ENCODE measurements at places on chromosomes 6 and 20.

DNA sequence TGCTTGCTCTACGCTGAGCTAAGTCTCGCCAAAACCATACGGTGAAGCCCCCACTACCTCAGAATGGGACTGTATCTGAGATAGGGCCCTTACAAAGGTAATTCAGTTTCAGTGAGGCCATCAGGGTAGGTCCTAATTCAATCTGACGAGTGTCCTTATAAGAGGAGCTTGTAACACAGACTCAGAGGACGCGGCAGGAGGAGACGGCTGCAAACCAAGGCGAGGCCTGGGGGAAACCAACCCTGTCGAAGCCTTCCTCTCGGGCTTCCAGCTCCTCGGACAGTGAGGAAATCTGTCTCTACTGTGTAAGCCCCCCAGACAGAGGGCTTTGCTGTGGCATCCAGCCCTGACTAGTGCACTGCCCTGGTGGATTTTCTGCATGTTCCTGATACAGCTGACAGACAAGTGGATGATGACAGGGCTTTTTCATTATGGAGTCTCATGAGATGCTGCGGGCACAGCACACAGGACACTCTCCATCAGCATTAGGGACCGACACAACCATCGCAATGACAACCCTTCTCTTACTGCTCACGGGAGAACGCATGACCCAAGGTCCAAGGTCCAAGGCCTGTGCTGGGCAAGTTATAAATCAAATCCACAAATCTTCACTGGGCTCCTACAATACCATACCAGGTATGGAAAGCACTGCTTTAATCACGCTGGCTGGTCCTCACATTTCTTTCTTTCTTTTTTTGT is 48.2 kb downstream of the SSR1 start:
- DNase-seq: no peak

- DNase-seq: peak; percentile 24
Measured at GRCh38 chr20:56343861-56344381, 14.9 kb upstream of the FAM210B start.

DNA sequence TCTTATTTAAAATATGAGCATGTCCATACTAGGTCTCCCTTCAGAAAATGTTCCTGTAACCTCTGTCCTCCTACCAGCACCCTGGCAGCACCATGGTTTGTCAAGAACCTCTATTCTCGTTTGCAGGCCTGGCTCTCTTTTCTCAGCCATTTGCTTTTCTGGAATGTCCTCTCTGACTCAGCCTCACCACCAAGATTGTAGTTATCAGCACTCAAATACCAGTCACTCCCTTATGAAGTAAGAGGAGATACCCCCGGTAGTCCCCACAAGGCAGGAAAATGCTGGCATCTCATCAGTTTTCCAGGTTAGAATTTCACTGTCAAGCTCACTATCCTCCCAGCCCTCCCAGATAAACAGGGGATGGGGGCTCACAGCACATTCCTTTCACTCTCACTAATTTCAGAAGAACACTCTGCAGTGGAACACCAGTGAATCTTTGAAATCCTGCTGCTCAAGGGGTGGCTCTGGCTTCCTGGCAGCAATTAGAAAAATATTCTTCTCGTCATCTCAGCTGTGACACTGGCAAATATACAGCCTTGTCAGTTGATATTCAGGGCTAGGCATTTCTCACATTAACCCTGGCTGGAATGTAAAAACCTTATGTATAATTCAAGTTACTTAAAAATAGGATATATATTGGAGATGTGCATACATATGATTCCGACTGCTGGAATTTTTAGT is 129.2 kb downstream of the TBX18 start:
- DNase-seq: no peak

GRCh38 chr6:3163248-3163594 is 5.9 kb upstream of the TUBB2A start:
- no peak for DNase-seq

DNA sequence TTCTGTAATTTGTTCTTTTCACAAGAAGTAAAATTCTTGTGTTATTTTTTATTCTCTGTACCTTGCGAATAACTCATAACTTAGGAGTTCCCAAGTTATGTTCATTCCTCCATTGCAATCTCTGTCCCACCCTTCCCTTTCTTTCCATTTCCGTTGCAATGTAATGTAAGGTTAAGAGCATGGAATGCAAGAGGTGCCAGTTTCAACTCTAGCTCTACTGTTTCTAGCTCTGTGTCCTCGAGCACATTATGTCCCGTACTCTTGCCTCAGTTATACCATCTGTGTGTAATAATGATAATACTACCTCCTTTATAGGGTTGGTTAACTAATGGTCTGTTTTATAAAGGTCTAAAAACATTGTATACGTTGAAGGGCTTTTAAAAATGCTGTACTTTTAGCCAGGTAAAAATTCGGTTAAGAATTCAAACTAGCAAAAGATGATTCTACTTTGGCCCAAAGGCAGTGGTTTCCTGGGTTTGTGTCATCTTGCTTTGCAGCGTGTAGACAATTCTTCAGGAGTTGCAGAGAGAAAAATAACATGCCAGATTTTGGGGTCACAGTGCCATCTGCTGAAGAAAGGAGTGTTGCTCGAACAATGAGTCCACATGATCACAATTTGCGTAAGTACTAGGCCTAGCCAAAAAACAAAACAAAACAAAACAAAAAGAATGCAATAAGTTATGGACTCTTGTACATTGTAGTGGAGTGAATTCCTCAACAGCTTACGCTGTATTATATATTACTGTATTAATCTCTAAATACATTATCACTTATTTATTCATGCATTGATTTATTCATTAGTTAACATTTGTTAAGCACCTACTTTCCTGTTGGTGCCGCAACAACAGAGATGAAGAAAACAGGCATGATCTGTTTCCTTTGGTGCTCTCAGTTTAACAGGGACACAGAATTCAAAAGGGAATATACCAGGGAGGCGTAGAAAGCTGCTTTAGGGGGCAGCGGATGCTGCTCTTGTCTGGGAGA is 10.0 kb upstream of the PFDN4 start:
- DNase-seq: no peak

DNA sequence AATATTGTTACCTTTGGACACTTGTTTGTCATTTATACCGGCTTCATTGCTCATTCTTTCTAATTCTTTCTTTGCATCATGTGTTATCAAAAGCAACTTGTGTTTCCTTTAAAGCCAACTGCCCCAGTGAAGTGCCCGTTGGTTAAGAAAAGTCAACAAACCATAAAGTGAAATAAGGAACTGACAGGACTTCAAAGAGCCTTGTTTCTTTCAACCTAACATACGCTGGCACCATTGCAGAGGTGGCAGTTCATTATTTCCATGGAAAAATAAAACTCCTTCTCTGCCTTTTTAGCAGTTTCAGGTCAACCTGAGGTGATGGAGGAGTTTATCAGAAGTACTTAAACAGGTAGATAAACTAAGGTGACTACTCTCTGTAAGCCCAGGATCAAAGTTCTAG is 28.8 kb downstream of the FERMT1 start:
- no peak for DNase-seq

GRCh38 chr6:83677791-83678190 is 31.1 kb downstream of the SNAP91 start:
- DNase-seq: no peak

DNA sequence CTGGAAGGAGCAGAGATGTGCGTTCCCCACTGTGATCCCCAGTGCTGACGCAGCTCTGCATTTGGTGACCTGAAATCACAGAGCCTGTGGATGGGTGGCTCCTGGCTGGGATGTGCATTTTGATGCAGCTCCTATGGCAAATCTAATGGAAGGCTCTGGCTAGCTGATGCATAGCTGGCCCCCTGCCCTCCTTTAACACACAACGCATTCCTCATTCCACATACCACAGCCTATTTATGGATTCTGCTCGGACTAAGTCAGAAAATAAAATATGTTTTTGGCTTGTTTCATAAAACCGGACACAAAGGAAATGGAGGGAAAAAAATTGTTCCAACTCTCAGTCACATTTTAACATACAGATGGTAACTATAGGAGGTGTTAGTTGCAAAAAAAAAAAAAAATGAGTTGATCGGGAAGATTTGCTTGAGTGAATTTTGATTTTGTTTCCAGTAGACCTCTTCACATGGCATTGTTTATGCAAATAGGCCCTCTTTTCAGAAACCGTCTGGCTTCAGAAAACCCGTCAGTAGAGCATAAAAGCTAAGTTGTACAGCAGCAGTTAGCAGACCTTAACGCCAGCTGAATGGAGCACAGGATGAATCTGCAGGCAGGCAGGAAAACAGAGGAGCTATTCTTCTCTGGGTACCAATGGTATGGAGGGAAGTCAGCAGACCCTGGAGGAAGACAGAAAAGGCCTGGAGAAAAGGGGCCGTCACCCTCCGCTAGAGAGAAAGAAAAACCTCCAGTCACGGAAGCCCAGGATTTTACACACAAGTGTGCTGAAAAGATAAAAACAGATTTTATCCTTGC is 215.4 kb downstream of the HDGFL1 start:
- DNase-seq: no peak

- no peak for DNase-seq
Measured at GRCh38 chr6:21596949-21597682, 3.6 kb downstream of the SOX4 start.

GRCh38 chr6:42199106-42199981 is 4.6 kb upstream of the GUCA1B start:
- no peak for DNase-seq

GRCh38 chr6:144297511-144298100 is 12.5 kb downstream of the UTRN start:
- no peak for DNase-seq

DNA sequence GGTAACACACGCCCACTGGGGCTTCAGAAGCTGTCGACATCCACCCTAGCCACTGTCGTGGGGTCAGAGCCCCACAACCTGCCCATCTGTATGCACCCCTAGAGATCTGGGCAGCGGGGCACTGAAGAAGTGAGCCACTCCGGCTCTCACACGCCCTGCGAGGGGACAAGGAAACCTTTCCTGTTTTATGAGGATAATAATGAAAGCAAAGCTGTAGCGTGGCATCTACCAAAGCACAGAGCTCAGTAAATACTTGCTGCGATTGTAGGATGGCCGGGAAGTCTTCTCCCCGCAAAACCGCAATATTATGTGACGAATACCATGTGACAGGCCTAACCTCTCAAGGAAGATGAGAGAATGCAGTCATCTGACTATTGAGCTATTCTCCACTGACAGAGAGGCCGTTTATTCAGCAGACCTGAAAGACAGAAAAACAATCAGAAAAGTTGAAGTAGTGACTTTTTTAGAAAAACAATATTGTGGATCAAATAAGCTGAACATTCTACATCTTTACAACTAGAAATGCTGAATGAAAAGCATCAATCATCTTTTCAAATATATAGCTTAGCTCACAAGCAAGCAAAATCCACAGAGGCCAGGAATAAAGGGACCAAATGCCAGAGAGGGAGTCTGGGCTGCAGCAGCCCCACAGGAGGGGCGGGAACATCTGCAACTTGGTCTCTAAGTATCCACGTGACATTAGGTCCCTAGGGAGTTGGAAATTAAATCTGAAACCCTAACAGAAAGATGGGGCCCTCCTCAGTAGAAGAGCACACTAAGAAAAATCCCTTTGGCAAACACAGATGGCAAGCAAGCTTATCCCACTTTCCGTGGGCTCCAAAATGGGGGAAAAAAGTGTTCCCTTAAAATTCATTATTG is 207.8 kb downstream of the TTLL2 start:
- no peak for DNase-seq

- no peak for DNase-seq
Measured at GRCh38 chr6:40573221-40573620, 13.9 kb downstream of the LRFN2 start.

DNA sequence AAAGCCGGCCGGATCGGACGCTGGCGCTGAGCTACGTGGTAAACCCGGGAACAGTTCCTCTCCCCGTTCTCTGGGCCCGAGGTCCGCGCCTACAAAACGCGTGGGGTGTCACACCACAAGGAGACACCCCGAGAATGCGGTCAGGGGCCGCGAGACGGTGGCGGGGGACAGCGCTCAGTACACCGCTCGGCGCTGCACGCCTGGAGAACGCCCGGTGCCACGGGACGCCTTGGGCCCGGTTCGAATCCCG is 670 bp downstream of the NCOA5 start:
- DNase-seq: peak; percentile 63

DNA sequence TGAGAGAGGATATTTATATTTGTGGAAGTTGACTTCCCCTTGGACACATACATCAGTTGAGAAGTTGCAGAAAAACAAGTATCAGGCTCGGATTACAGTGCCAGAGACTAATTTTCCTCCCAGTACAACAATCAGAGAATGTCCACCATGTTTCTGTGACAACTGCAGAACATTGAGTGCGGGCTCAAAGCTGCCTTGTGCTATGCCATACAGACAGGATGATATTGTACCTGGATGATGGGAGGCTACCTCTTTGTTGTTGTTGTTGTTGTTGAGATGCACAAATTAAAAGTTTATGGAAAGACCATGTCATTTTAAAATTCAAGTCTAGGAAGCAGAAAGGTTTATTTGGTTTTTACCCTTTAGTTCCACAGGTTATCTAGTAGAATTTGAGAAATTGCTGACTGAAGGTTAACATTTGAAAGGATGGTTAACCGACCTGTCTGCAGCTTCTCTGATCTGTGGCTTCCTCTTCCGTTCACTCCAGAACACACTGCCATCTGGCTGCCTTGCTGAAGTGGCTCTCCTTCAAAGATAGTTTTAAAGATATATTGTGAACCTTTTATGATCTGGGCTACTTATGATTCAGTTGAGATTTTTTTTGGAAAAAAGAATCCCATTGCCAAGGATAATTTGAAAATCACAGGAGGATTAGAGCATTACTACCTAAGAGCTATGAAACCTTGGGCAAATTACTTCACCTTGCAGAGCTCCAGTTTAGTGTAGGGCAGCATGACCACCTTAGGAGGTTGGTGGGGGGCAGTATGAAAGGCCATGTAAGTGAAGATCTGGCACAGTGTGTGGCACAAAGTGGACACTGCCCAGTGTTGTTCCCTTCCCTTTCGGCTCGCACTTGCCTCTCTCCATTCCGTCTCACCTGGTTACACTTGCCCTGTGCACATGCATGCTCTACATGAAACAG is 15.9 kb downstream of the TMEM200A start:
- DNase-seq: no peak

Measured in stimulated activated CD4-positive, alpha-beta T cell treated with anti-CD3 and anti-CD28 coated beads, Interleukin-4, amount 100 ng/mL, for 24 hours (primary cell).